ENCODE measurements at places on chromosomes 12 and 14. TPM values are rescaled to one million over a fixed set of nuclear protein-coding genes. Genes with fewer than 3 reads are reported as not detected.

DNA sequence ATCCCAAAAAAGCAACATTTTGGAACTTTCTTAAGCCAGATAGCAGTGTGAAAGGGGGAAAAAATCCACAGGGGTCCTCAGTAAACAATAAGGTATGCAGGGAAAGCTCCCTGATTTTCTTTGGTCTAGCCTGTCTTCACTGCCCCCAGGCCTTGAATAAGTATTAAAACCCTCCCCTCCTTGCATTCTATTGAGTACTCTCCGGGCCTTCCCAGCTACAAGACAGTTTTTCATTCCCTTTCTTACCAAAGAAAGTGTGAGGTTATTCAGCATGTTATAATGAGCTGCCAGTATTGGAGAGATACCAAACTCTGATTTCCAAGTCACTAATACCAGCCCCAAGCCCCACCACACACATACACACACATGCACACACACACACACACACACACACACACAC is 59.8 kb upstream of the KIF21A start:
- no peak for DNase-seq

DNA sequence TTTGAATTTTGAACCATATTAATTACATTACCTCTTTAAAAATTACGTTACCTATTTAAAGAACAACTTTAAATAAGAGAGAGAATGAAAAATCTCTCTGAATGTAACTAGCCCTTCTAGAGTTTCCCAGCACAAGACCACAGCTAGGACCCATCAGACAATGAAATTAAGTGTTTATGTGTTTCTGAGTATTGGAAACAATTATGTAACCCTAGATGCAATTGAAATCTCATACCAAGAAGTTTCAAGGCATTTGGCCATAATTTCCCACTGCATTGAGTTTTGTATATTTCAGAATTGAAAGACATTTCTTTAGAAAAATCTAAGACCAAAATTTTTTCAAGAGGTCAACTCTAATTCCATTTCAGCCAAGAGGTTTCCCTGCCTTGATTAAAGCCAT is 47.1 kb downstream of the SERPINA3 start:
- no peak for DNase-seq

DNA sequence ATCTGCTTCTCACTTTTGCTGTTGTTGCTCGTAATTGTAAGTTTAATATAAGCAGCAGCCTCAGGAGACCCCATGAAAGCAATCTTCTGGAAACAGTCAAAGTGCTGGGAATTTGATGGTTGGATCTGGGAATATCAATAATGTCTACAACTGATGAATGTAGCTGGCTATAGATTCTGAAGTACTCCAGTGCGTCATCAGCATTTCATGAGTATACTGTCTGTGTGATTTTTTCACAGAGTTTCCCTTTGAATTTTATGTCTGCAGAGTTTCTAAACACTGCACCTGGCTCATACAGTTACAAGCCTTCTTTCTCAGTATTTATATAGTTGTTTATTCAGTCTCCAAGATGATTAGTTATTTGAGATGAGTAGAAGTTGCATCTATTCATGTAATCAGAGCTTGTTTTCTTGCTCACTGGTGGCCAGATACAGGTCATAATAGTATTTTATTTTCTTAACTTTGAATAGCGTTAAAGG is 222.3 kb downstream of the RAD51B start:
- DNase-seq: no peak

AQP5 gene
- total RNA-seq: 2.4 TPM

FOXG1 gene
- not detected for total RNA-seq

- DNase-seq: no peak
Measured at GRCh38 chr12:65672441-65672840, 151.8 kb upstream of the HMGA2 start.

GRCh38 chr12:15033029-15033428 is 60.2 kb downstream of the PDE6H start:
- DNase-seq: no peak

AICDA gene
- not detected for total RNA-seq

PTPRR gene
- total RNA-seq: 0.61 TPM

- DNase-seq: no peak
Measured at GRCh38 chr14:61476754-61477410, 155.5 kb downstream of the PRKCH start.

DNA sequence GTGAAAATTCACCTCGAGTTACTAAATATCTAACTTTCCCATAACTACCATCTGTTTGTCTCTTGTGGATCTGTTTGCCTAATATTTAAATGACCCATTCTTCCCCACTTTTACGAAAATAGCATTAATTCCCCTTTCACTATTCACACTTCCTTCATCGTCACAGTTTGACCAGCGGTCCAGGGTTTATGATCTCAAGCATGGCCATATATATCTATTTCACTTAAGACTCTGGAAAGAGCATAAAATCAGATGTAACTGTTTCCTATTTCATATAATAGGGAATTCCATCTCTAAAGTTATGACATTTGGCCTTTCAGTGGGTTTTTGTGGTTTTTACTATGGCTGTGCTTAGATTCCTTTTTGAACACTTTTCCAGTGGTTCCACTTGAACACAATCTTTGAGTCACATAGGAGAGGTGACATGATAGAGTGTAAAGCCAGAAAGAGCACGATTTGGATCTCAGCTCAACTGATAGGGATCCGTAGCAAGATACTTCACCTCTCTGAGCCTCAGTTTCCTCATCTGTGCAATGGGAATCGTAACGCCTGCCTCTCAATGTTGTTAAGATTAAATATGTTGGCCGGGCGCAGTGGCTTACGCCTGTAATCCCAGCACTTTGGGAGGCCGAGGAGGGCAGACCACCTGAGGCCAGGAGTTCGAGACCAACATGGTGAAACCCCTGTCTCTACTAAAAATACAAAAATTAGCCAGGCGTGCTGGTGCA is 754 bp upstream of the BCL2L14 start:
- no peak for DNase-seq

DNA sequence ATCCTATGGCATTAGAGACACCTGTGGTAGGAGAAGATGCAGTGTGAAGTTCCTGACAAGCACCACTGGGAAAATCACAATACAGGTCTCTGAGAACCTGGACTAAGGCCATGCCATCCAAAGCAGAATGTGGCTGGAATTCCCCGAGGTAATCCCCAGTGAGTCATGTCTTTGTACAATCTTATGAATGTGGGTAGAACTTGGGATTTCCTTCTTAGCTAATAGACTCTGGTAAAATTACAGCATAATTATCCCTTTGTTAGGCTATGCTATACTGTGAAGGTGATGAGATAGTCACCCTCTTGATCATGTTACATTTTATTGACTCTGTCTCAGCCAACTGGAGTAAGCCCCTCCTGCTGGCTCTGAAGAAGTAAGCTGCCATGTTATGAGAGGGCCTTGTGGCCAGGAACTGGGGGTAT is 224.3 kb upstream of the DCN start:
- no peak for DNase-seq

DNA sequence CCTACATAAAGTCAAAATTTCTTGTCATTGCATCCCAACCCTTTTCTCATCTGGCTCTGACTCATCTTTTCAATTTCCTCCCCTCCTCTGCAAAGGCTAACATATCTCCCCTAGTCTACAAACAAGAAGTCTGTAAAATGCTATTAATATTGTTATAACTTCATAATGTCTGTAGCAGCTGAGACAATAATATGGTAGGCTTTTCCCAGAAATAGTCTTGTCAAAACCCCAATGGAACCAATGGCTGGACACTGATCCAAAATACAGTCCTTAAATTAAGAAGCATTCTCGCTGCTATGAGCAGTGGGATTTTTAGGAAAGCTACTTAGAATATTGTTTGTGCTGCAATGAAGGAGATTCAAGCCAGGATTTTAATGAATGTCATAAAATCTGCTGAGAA is 131.4 kb downstream of the KLHL28 start:
- no peak for DNase-seq

DNA sequence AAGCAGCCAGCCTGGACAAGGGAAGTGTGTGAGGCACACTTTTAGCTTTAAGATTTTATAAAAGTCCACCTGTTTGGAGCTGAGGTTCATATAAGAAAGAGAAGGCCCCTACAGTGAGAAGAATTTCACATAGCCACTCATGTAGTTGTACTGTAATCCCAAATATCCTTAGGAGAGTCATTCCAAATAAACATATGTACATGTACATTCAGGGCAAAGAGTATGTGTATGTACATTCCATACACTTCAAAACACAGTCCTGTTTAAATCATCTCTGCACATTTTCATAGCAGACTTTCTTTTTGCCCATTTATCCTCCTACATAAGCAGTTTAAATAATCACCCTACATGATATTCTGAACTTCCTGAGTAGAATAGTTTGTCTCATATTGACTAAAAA is 87.6 kb downstream of the GPR65 start:
- no peak for DNase-seq

DNA sequence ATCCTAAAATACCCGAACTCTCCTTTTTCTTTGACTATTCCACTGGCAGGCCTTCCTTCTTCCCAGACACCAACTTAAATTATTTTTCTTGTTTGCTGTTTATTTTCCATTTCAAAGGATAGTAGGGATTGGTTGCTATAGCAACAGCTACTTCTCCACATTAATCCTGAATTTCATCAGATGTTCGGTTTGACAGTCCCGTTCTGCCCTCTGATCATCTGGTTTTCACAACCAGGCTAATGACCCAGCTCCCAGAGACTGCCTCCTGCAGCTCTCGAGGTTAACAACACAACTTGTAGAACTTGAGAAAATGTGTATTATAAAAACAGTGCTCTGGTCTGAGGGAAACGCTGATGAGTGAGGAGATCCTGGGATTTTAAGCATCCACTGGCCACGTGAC is 45.5 kb downstream of the NUAK1 start:
- no peak for DNase-seq

GRCh38 chr12:49187184-49187583 is 1.7 kb downstream of the TUBA1A start:
- peak; percentile 50 for DNase-seq

DNA sequence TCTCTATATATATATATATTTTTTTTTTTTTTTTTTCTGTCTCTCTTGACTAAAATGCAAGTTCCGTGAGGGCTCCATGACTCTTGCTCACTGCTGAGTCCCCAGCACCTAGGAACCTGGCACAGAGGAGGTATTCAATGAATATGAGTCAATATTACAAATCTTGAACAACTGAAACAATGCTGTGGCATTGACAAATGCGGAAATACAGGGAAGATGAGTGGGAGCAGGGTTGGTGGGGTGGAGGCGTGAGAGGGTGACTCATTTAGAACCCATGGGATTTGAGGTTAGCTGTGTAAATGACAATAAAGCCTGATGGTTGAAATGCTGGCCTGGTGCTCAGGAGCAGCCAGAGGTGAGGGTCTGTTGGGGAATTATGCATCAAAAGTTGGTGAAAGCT is 121.7 kb upstream of the FUT8 start:
- no peak for DNase-seq

NXPH4 gene
- 0.71 TPM for total RNA-seq

SMIM41 gene
- not detected for total RNA-seq

- DNase-seq: no peak
Measured at GRCh38 chr12:45623221-45623620, 106.3 kb upstream of the ARID2 start.

DNA sequence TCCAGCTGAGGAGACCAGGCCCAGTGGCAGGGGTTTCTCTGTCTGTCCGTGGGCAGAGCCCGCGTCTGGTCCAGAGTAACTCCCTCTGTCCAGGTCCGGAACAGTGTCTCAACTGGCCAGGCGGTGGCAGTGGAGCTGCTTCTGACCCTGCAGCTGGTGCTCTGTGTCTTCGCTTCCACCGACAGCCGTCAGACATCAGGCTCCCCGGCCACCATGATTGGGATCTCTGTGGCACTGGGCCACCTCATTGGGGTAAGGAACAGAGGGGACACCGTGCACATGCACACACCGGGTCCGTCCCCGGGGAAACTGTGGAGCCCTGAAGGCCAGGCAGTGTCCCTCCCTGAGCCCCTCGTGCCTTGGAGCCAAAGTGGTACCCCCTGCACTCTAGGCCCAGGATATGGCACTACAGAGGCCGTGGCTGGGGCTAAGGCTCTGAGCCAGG is 1.5 kb downstream of the AQP6 start:
- DNase-seq: peak; percentile 40

HSP90B1 gene
- 570 TPM for total RNA-seq

DNA sequence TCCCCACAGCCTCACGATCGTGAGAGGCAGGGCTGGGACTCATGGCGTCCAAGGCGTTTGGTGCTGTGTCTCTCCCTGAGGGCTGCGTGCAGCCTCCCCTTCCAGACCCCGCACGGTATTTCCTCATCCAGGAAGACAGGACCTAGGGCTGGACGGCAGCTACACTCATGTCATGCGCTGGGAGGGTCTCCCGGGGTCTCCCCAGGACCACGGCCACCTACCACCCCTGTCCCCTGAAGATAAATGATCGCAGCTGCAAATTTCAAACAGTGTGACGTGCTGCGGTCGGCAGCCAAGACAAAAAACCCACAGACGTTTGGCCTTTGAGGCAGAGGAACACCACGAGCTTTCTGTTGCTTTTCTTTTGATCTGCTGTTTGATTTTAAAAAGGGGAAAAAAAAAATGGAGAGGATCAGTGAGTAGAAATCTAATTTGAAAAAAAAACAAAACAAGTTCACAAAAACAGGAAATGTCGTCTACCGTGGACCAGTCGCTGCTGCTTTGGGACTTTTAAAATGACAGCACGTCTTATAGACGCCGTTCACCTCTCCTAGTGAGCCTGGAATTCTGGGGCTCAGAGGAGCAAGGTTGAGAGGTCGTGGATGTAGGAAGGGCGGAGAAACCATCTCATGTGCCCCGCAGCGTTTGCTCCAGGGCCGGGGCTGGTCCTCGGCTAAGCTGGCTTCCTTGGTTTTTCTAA is 237.6 kb downstream of the SLC41A2 start:
- no peak for DNase-seq

TMEM106C gene
- 147 TPM for total RNA-seq

DNA sequence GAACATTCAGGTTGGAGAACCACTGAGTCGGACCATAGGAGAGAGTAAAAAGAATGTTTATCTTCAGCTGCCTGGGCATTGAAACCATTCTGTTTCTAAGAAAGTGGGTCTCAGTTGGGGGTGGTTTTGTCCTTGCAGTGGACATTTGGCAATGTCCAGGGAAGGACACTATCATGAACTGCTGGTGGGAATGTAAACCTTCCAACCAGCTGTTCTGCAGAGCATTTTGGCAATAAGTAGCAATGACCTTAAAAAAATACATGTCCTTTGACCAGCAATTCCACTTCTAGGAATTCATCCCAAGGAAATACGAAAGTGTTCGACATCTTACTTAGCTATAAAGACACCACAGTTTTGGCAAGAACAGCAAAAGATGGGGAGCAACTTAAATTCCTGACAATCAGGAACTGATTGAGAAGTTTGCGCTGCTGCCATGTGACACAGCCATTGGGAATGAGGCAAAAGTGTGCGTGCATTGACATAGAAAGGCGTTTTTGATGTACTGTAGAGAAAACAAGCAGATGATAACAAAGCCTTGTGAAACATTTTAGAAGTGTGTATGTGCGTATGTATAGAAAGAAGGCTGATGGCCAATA is 82.9 kb upstream of the MAP1LC3B2 start:
- no peak for DNase-seq

DNA sequence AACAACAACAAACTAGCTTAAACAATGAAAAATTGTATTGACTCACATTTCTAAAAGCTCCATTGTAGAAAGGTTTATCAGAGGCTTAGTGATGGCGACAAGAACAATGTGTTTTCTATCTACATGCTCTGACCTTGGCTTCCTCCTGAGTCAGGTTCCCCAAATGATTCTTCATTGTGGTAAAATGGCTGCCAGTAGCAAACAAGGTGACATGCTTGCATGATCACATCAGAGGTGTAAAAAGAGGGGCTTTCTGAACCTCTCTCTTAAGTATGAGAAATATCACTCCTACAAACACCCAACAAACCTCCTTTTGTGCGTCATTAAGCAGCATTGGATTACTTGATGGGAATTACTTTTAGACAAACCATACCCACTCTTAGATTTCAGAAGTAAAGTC is 252.4 kb upstream of the SYT1 start:
- DNase-seq: no peak

DNAI7 gene
- 0.37 TPM for total RNA-seq

GRCh38 chr12:110546339-110546738 is 36.8 kb downstream of the PPTC7 start:
- no peak for DNase-seq

All from neural crest cell (in vitro differentiated cells).